ENCODE measurements at places on chromosomes 13 and 19. TPM values are rescaled to one million over a fixed set of nuclear protein-coding genes. Genes with fewer than 3 reads are reported as not detected.

DNA sequence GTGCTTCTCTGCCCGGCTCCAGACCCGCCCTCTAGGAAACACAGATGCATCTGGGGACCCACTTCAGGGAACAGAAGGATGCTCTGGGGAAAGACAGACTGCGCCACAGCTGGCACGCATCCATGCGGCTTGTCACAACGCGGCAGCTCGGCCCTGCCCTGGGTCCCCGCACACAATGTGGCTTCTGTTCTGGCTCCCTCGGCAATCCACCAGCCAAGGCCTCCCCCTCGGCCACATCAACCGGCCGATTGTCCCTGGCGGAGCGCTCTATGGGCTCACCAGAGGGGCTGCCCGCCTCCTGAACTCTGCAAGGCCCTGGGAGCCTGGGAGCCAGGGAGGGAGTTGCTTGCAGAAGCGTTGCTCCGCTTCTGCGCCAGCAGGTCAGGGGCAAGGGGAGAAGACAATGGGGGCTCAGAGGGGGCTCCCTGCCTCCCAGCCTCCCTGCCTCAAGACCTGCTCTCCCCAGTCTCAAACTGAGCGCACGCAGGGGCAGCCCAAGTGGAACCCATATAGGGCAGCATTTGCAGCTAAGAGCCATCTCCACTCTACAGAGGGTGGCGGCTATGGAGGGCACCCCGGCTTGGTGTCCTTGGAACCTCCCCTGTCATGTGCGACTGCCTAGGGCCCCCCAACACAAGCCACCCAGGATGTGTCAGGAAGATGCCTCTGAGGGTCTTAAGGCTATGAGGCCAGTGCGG is 37.9 kb downstream of the MLLT1 start:
- no peaks in the 10 kb centered on the region for H3K36me3 ChIP-seq
- H3K27me3 ChIP-seq = no peaks in the 10 kb centered on the region
- peaks cover 25% of the 10 kb centered on the region for H3K4me1 ChIP-seq
- no peak overlapping the region for H3K27ac ChIP-seq
- no peak for DNase-seq

Gene POU2F2
- 0.54 TPM for total RNA-seq

- no peaks in the 10 kb centered on the region for H3K4me1 ChIP-seq
- H3K27me3 ChIP-seq = no peaks in the 10 kb centered on the region
- H3K27ac ChIP-seq = no peak overlapping the region
- H3K36me3 ChIP-seq = no peaks in the 10 kb centered on the region
- no peak for DNase-seq
- H3K4me3 ChIP-seq = no peak overlapping the region
These were observed 15.9 kb upstream of the DNAJC3 start for GRCh38 chr13:95660981-95661581.

- H3K4me3 ChIP-seq = no peak overlapping the region
- no peaks in the 10 kb centered on the region for H3K27me3 ChIP-seq
- no peak overlapping the region for H3K27ac ChIP-seq
- H3K4me1 ChIP-seq = peaks cover 17% of the 10 kb centered on the region
- H3K36me3 ChIP-seq = peaks cover 25% of the 10 kb centered on the region
- no peak for DNase-seq
These were observed 3.2 kb downstream of the ZNF230 start for GRCh38 chr19:44005973-44006372.

GRCh38 chr13:109883181-109884180 is 97.1 kb upstream of the IRS2 start:
- peak overlapping the region; percentile 77 for H3K27ac ChIP-seq
- H3K36me3 ChIP-seq = no peaks in the 10 kb centered on the region
- H3K4me1 ChIP-seq = peaks cover 9% of the 10 kb centered on the region
- DNase-seq = no peak
- no peaks in the 10 kb centered on the region for H3K27me3 ChIP-seq

GRCh38 chr13:98033277-98034247 is 80.1 kb downstream of the IPO5 start:
- no peaks in the 10 kb centered on the region for H3K4me1 ChIP-seq
- no peaks in the 10 kb centered on the region for H3K36me3 ChIP-seq

DNA sequence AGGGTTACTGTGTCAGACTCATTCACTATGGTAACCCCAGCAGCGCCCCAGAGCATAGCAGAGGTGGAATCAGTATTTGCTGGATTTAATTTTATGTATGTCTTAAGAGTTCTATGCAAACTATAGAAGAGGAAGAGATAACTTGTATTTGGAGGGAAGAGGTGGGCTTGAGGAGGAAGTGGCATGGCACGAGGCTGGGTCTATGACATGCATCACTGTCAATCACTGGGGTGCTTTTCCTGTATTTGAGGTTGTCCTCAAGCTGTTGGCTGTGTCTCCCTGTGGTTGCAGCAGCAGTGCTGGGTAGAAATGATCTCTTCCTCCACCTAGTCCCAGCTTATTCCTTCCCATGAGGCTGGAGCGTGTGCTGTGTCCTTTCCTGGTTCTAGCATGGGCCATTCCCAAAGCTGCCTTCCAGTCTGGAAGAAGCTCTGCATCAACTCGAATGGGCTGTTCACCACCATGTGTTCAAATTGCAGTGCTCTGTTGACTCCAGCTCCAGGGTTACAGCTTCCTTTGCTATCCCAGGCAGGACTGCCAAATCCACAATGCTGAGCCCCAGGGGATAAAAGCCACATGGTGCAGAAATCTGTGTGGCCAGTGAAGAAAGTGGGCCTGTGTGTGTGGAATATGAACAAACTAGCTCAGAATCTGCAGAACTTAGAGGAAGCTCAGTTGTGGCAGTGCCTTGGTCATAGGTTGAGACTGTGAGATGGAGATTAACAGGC is 73.1 kb upstream of the MTIF3 start:
- H3K36me3 ChIP-seq = no peaks in the 10 kb centered on the region
- no peak overlapping the region for H3K27ac ChIP-seq
- no peaks in the 10 kb centered on the region for H3K4me1 ChIP-seq
- no peak for DNase-seq

Gene CALR3
- total RNA-seq = not detected

- no peak for DNase-seq
- no peak overlapping the region for H3K27ac ChIP-seq
- H3K4me1 ChIP-seq = no peaks in the 10 kb centered on the region
- no peaks in the 10 kb centered on the region for H3K36me3 ChIP-seq
- no peak overlapping the region for H3K4me3 ChIP-seq
- H3K27me3 ChIP-seq = peaks cover 18% of the 10 kb centered on the region
These were observed 884 bp upstream of the CBY2 start for GRCh38 chr13:45700971-45701900.

- peaks cover 11% of the 10 kb centered on the region for H3K4me1 ChIP-seq
- no peaks in the 10 kb centered on the region for H3K36me3 ChIP-seq
- H3K27ac ChIP-seq = no peak overlapping the region
- DNase-seq = no peak
- H3K4me3 ChIP-seq = no peak overlapping the region
These were observed 29.1 kb upstream of the NCCRP1 start for GRCh38 chr19:39167461-39168257.

- no peak overlapping the region for H3K4me3 ChIP-seq
- DNase-seq = no peak
- no peak overlapping the region for H3K27ac ChIP-seq
- no peaks in the 10 kb centered on the region for H3K27me3 ChIP-seq
- no peaks in the 10 kb centered on the region for H3K36me3 ChIP-seq
These were observed 106.4 kb downstream of the AKAP11 start for GRCh38 chr13:42378383-42378780.

GRCh38 chr13:41928323-41928722 is 32.6 kb downstream of the VWA8 start:
- no peaks in the 10 kb centered on the region for H3K4me1 ChIP-seq
- no peaks in the 10 kb centered on the region for H3K27me3 ChIP-seq
- no peak overlapping the region for H3K4me3 ChIP-seq
- no peaks in the 10 kb centered on the region for H3K36me3 ChIP-seq
- peak overlapping the region; percentile 33 for H3K27ac ChIP-seq

GRCh38 chr13:98576963-98577835 is at the start of gene STK24:
Gene STK24, minus strand, starts transcription at chr13:98577107. Its CDS starts 321 bp downstream, at chr13:98576786.
- peak; percentile 81 for DNase-seq
- H3K36me3 ChIP-seq = no peaks in the 10 kb centered on the region
- H3K4me3 ChIP-seq = peak within 1 kb of the TSS; percentile 99
- peaks cover 23% of the 10 kb centered on the region for H3K4me1 ChIP-seq

GRCh38 chr19:47357788-47358680 is 8.9 kb downstream of the DHX34 start:
- no peaks in the 10 kb centered on the region for H3K27me3 ChIP-seq
- H3K27ac ChIP-seq = no peak overlapping the region
- H3K4me3 ChIP-seq = no peak overlapping the region

Gene LILRA5
- total RNA-seq = 0.85 TPM

- no peaks in the 10 kb centered on the region for H3K36me3 ChIP-seq
- H3K4me3 ChIP-seq = no peak overlapping the region
- no peak for DNase-seq
These were observed 4.7 kb upstream of the IRS2 start for GRCh38 chr13:109790942-109791605.

Gene RNF113B
- total RNA-seq = not detected

- no peak overlapping the region for H3K27ac ChIP-seq
- no peak overlapping the region for H3K4me3 ChIP-seq
- no peaks in the 10 kb centered on the region for H3K36me3 ChIP-seq
- no peaks in the 10 kb centered on the region for H3K27me3 ChIP-seq
These were observed 18.5 kb upstream of the SPRY2 start for GRCh38 chr13:80359414-80359777.

GRCh38 chr19:35449359-35450043 is 1.4 kb downstream of the FFAR2 start:
- peaks cover 16% of the 10 kb centered on the region for H3K4me1 ChIP-seq
- no peak overlapping the region for H3K4me3 ChIP-seq
- no peaks in the 10 kb centered on the region for H3K36me3 ChIP-seq
- DNase-seq = no peak
- H3K27ac ChIP-seq = no peak overlapping the region

- peaks cover 8% of the 10 kb centered on the region for H3K27me3 ChIP-seq
- H3K4me3 ChIP-seq = no peak overlapping the region
- H3K4me1 ChIP-seq = no peaks in the 10 kb centered on the region
- H3K27ac ChIP-seq = no peak overlapping the region
- DNase-seq = no peak
These were observed 54.8 kb upstream of the UQCRFS1 start for GRCh38 chr19:29267701-29268100.

Gene CLEC17A
- total RNA-seq = 0.12 TPM

Gene ERICH6B
- total RNA-seq = not detected

Gene ZNF726
- total RNA-seq = 0.53 TPM

- peak; percentile 68 for DNase-seq
- H3K4me1 ChIP-seq = peaks cover 36% of the 10 kb centered on the region
- peaks cover 8% of the 10 kb centered on the region for H3K36me3 ChIP-seq
These were observed 1.4 kb upstream of the USF2 start for GRCh38 chr19:35267353-35267817.

Gene ZNF546
- total RNA-seq = 5.7 TPM

Gene PRSS57
- not detected for total RNA-seq

DNA sequence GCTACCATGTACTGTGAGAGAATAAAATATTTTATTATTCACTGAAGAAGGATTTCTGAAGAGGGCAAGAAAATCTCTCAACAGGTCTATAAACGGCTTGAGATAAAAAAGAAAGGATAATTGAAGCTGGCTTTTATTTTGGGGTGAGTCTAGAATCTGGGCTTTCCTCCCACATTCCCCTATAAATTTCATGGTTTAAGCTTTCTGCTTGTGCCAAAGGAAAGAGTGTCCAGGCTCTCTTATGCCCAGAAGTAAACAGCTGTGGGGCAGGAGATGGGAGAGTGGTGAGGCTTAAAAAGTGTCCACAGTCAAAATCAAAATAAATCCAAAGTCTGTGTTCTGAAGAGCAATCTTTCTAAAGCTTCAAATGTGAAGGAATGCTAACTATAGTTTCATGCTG is 942.2 kb upstream of the MIR17HG start:
- no peak overlapping the region for H3K27ac ChIP-seq
- H3K4me3 ChIP-seq = no peak overlapping the region
- H3K36me3 ChIP-seq = no peaks in the 10 kb centered on the region
- DNase-seq = no peak
- H3K27me3 ChIP-seq = no peaks in the 10 kb centered on the region

Gene ZNF599
- total RNA-seq = 3.5 TPM
